Psoas muscle (tissue), 8 donors: ENCODE measurements at places on chromosomes 1 and 21.

DNA sequence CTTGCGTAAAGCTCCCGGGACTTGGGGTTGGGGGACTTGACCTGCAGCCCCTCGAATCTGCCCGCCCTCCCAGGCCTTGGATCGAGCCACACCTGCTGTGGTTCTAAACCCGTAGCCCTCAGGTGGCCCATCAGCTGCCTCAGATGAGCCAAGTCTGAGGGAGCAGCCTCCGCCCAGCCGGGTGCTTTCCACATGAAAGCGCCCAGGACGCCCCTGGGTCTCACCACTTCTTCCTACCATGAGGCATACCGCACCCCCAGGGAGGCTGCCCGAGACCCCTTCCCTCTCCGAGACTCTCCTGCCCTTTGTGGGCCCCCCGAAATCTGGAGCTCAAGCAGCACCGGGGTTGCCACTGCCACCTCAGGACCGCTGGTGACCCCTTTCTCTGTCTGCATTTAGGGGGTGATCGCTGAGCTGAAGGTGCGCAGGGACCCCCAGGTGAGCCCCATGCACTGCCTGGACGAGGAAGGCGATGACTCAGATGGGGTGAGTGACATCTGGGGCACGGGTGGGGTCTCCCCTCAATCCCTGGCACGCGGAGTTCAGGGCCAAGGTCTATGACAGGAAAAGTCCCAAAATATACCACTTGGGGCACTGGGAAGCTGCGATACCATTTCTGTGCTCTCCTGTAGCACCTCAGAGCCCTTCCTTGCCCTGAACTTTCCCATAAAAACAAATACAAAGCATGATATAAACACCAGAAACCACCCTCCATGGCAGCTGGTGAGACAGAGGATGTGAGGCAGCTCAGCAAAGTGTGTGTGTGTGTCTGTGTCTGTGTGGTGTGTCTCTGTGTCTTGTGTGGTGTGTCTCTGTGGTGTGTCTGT, 68.5 kb downstream of the SLC19A1 start:
- DNase-seq: peak; percentile 47

GRCh38 chr1:110601332-110601731, 4.8 kb downstream of the KCNA2 start:
- no peak for DNase-seq

GRCh38 chr1:194233069-194233468, 1046.7 kb upstream of the B3GALT2 start:
- DNase-seq: no peak

DNA sequence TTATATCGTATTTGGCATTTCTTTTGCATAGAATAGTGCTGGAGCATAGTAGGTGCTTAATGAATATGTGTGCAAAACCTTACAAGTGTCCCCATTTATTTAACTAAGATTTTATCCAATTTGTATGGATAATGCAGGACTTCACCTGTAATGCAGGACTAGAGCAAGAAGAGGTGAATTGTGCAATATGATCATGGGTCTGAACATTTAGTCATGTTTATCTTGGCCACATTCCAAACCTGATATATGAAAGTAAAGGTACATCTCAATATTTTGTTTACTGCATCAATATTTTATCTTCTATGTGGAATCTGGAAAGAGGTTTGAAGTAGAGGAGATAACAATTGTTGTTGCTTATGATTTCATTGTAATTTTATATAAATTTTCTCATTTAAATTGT, 1626.7 kb upstream of the B3GALT2 start:
- no peak for DNase-seq

GRCh38 chr1:10785728-10786638, 10.5 kb downstream of the CASZ1 start:
- DNase-seq: no peak

DNA sequence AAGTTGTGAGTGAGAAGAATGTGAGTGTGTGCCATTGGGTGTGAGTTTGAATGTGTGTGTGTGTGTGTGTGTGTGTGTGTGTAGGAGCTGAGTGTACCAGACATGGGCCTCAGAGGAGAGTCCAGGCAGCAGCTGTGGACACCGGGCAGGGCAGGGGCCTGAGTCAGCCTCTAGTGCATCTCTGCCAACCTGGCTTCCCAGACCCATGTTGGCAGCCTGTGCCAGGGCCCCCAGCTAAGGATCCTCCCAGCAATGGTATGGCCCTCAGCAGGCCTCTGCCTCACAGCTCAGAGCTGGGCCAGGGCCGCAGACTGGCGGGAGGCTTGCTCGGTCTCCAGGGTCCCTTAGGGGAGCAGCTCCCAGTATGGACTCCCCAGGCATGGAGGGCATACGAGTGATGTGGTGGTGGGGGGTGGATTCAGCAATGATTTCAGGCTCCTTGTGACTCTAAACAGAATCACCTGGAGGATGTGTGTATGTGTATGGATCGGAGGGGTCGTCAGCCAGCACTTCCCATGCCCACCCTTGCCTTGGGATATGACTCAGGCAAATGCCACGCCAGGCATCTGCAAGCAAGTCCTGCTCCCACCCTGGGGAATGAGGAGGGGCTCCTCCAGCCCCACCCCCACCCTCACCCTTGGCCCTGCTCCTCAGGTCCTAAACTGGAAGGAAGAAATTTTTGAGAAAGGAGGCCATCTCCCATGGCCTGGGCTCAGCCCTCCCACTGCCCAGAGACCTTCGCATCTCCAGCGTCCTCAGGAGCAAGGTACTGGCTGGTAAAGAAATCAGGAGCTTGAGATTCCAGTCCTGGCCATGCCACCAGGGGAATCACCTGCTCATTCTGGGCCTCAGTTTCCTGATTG, 1.8 kb upstream of the FOXO6 start:
- peak; percentile 46 for DNase-seq

- no peak for DNase-seq
Measured at GRCh38 chr1:117826119-117826518, 103.3 kb downstream of the GDAP2 start.

DNA sequence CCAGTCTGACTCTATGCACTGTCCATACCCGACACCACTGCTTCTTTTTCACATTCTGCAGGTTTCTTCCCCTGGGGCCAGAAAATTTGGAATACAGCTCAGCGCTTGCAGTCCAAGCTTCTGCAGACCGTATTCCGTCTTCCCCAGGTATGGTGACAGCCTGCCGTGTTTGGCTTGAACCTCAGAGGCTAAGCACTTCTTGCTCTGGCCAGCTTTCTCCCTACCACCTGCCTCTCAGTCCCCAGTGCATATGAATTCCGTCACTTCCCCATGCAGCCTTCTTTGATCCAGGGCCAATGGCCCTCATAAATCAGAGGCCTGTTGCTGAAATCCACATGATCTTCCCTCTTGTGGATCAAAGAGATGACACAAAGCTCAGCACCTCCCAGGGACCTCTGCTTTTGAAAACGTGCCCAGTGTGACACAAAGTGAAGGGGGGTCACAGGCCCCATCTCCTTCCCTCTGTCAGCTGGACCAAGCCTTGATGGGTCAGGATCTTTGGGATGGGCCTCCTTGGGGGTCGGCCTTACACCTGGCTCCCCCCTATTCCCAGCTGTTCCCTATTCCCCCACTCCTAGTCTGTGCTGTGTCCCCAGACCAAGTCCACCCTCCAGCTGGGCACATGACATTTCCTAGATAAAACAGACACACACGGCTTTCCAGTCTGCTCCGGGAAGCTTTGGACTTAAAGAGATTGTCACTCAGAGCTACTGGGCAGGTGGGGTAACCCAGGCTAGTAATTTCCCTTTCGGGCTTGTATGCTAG, 66.6 kb downstream of the HMGB4 start:
- DNase-seq: no peak

- DNase-seq: no peak
Measured at GRCh38 chr1:154881820-154882535, 11.9 kb upstream of the KCNN3 start.

- no peak for DNase-seq
Measured at GRCh38 chr1:212242288-212242984, 42.8 kb upstream of the PPP2R5A start.

GRCh38 chr1:172756024-172756423, 97.1 kb downstream of the FASLG start:
- no peak for DNase-seq

- no peak for DNase-seq
Measured at GRCh38 chr1:248625166-248625565, 9.7 kb downstream of the OR2T11 start.

DNA sequence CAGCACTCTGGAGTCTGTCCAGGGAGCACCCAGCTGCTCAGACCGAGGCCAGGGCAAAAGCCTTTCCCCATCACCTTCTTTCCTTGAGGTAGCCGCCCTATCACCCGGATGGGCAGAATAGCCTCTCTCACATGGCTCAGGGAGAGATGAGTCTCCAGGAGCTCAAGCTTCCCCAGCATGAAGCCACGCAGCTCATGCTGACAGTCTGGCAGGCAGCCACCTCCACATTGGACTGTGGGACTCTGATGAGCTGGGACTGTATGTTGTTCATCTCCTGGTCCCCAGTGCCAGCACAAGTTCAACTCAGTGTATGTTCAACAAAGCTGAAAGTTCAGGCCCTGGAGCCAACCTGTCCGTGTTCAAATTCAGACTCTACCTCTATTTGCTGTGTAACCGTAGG, 75.2 kb upstream of the ZC3H12A start:
- DNase-seq: no peak

DNA sequence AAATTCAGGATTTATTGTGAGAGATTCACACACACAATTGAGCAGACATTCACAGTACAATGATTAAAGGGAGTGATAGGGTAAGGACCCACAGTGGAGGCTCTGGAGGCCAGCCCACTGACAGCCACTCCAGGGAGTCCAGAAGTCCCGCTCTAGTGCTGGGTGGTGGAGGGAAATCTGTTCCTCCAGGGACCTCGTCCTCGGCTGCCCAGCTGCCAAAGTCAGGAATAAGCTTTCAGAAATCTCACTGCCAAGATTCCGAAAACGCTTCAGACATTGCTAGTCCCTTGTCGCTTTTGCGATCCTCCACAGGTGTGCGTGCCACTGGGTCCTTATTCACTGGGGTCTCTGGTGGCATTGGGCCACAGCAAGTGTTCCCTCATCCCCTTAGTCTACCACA, 2.3 kb downstream of the MX1 start:
- DNase-seq: no peak

DNA sequence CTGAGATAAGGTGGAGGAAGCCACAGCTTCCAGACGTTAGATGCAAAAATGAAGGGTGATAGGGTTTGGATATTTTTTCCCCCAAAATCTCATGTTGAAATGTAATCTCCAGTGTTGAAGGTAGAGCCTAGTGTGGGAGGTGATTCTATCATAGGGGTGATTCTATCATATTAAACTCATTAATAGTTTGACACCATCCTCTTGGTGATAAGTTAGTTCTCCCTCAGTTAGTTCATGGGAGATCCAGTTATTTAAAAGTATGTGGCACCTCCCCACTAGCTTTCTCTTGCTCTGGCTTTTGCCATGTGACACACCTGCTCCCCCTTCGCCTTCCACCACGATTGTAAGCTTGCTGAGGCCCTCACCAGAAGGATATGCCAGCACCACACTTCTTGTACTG, 8.3 kb upstream of the TBCE start:
- DNase-seq: no peak

DNA sequence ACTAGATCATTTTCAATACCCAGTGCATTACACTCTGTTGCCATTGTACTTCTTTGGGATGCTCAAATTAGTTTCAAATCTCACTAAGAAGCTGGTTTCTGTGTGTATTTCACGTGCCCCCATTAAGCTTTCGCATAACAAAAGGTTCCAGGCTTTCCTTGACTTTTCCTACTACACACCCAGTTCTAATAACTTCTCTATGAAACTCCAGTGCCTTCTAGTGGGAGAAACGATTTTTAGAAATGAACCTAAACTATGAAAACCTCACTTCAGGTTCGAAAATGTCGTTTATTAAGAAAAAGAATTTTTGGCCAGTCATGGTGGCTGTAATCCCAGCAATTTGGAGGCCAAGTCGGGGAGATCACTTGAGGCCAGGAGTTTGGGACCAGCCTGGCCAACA, 2.8 kb downstream of the CFHR4 start:
- no peak for DNase-seq

DNA sequence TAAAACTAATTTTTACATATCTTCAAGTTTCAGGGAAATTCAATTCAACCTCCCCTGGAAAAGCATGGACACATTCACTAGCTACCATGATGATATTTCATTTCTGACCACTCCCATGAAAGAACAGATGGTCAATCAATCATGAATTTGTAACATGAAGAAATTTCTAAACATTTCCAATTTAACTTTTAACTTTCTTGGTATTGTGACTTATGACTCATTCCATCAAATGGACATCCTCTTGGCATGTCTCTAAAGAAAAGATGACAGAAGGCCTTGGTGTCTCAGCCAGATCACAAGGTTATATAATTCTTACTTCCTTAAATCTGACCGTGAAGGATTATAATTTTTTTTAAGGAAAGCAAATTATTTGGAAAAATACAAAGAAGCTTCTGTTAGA, 10.5 kb upstream of the MCOLN3 start:
- DNase-seq: no peak

DNA sequence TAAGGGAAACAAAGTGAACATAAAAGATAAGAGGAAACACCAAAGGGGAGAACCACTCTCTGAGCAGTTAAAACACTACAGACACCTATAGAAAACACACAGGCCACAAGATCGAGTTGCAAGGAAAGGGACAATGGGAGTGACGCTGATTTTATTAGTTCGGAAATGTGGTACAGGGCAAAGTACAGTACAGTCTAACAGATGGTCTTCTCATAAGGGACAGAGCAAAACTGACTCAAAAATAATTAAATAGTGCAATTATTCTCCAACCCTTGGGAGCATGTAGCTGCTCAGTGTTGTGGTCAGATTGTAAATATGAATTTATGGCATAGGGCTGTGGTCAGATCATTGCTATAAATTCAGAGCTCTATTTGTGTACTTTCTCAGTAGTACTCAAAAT, 352.0 kb downstream of the USH2A start:
- DNase-seq: no peak

GRCh38 chr1:96995351-96995750, 273.8 kb downstream of the PTBP2 start:
- no peak for DNase-seq

GRCh38 chr1:207024202-207025145, 8.1 kb downstream of the C1orf116 start:
- no peak for DNase-seq

DNA sequence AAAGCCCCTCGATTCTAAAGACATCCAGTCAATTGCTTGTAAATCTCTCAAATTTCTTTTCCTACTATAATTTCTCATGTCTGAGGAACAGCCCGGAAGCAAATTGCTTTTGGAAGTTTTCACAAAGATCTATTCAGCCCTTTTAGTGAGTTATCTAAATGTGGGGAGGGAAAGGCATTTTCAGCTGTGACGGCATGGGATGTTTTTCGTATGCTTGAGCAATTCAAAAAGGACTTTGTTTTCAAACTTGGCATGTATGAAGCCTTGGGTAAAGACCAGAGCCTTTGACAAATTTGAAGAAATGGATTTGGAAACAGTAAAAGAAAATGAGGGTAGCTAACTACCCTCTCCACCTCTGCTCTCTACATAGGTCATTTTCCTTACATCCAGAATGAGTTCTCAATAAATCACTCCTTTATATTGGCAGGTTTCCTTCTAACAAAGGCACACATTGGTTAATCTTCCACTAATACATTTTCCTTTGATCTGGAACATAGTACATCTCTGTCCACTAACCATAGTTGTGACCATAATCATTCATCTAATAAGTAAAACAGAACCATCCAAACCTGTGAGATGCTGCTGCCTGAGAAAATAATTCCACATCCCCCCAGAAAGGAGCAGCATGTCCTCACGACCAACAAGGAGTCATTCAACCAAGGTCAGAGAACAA, 66.1 kb upstream of the ADAM30 start:
- DNase-seq: no peak

- no peak for DNase-seq
Measured at GRCh38 chr1:55828044-55828443, 612.9 kb upstream of the USP24 start.

GRCh38 chr1:19128968-19129514, 81.0 kb downstream of the UBR4 start:
- no peak for DNase-seq
